ENCODE measurements at places on chromosomes 7 and 10.
A peak's percentile ranks its signal among the peaks of the same experiment; 100 is the strongest.

- DNase-seq = peak; percentile 65
Measured at GRCh38 chr7:138975343-138976104, 5.7 kb downstream of the KIAA1549 start.

DNA sequence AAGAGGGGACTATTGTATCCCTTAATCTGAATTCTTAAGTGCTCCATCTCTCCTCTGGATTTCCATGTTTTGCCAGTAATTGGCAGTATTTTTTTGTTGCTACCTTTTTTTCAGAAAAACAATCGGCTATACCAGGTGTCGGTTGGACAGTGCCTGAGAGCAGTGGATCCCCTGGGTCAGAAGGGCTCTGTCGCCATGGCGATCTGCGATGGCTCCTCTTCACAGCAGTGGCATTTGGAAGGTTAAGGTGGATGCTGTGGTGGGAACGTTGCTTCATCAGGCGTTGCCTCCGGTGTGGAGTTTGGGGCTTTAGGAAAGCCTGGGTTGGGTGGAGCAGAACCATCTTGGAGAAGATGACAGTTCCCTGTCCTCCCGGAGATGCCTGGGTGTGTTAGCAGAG, 96.0 kb downstream of the GALNT11 start:
- no peak for DNase-seq

- DNase-seq = peak; percentile 48
Measured at GRCh38 chr7:92768501-92769393, 67.6 kb downstream of the CDK6 start.

GRCh38 chr7:106848851-106849442, 16.1 kb upstream of the PIK3CG start:
- DNase-seq = no peak

GRCh38 chr7:107777702-107778101, 25.3 kb downstream of the SLC26A3 start:
- no peak for DNase-seq

DNA sequence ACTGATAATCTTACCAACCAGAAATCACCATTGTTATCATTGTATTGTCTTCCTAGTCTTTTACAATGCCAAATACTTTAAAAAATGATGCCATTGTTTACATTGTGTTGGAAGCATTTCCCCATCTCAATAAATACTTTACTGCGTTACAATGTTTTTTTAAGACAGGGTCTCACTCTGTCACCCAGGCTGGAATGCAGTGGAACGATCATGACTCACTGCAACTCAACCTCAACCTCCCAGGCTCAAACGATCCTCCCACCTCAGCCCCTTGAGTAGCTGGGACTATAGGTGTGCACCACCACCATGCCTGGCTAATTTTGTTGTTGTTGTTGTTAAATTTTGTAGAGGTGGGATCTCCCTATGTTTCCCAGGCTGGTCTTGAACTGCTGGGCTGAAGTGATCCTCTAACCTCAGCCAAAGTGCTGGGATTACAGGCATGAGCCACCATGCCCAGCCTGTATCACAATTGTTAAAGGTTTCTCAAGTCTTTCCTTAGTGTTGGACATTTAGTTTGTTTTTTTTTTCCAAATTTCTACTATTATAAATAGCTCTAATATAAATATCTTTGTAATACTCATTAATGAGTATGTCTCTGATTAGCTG, 13.5 kb downstream of the LRMDA start:
- DNase-seq = no peak

GRCh38 chr7:97064972-97065587, 40.4 kb upstream of the DLX5 start:
- peak; percentile 64 for DNase-seq

- no peak for DNase-seq
Measured at GRCh38 chr10:74040200-74041126, 42.5 kb downstream of the VCL start.

DNA sequence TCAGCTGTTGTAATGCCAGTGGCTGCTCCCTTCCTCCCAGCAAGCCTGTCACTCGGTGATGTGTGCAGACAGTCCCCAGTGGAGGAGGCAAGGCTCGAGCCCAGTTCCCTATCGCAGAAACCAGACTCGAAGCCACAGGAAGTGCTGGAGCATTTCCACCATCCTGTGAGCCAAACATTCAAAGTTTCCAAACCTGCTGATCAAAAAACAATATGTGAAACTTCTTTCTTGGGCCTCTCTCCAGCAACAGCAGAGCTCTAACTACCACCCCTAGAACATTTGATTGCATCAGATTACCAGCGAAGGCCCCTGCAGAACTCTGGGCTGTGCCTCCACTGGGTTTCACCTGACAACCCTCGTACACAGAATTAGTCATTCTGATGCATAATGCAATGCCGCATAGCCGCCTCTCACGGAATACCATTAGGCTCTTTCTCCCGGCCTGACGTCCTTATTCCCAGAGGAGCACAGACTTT, 94.0 kb downstream of the ELMO1 start:
- peak; percentile 81 for DNase-seq

DNA sequence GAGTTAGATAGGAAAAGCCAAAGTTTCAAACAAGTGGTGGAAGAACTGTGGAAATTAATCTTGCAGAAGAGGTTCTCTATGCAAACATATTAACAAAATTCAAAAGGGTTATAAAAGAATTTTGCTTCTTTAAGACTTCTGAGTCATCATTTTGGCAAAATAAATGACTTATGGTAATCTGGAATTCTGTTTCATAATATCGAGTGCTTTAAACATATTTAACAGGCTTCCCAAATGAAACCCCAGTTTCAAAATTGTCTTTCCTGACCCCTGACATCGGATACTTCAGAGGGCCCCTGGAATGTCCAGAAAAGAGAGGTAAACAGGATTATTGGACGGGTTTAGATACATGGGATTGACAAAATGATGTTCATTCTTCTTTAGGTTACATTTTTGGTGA, 444.6 kb downstream of the HTR7 start:
- DNase-seq = no peak

DNA sequence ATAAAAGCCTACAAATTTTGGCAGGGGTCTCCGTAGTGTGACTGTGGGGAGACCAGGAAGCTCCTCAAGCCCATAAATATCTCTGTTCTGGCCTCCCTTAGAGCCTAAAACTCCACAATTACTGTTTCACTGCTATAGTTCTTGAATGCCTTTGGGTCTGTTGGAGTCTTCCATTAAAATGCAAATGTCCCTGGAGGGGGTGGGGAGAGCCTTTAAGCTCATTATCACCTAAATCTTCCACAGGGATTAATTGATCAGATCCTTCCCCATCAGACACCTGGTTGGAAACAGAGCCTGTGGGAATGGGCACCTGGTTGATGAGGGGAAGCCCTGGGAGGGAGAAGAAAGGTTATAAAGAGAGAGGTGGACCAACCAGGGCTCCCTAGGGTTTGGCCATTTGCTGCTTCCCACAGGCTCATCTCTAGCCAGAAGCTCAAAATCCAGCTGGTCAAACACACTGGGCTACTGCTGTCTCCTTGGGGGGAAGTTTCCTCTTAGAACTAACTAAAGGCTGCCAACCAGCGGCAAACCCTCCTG, 718.2 kb downstream of the LRMDA start:
- no peak for DNase-seq

DNA sequence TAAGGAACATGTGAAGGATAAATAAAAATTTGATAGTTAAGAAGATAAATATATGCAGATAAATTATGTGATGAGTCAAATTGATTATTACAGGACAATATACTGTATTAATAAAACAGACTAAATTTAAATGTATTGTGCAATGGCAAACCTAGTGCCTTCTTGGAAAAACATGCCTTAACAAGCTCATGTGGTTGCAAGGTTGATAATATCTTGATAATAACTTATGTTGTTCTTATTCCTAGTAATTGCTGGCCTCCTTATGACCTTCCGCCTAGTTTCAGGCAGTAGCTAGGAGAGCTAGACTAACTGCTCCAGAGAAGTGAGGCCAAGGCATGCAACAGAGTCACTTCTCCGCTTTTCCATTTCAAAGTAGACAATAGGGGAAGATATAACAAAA, 7.6 kb upstream of the RAB11FIP2 start:
- no peak for DNase-seq

DNA sequence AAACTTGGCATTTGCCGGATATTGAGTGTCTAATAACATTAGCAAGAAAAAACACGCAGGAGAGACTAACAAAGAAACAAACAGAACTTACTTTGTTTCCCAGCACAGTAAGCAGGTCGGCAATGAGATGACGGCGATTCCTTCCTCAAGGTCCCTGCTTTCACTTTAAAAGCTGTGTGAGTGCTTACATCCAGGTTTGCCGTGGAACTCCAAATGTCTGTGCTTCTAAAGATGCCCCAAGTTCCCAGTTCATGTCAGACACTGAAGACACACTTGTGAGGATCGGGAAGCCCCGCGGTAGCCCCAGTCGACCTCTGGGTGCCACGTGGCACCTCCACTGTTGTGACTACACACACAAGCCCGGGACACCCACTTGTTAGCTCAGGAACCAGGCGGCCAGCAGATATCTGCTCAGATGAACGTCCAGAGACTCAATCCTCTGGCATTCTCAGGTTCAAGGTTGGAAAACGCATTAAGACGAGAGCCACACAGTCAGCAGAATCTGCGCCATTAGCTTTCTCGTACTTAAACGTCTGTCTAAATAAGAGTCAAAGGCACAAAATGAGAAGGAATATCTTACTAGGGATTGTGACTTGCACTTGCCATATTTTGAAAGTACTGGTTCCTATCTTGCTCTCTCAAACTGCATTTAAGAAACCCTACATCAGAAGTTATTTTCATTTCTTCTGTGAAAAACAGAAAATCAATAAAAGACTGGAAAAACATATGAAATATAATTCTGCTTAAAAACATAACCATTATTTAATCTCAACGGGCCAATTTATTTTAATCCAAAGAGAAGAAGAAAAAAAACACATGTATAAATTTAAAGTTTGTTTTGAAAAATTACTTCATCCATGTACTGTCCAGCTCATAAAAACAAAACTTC, 207.6 kb upstream of the KLF14 start:
- DNase-seq = peak; percentile 10

- DNase-seq = no peak
Measured at GRCh38 chr10:11176746-11177145, 159.1 kb downstream of the CELF2 start.

- no peak for DNase-seq
Measured at GRCh38 chr10:84262190-84262956, 17.5 kb downstream of the RGR start.

DNA sequence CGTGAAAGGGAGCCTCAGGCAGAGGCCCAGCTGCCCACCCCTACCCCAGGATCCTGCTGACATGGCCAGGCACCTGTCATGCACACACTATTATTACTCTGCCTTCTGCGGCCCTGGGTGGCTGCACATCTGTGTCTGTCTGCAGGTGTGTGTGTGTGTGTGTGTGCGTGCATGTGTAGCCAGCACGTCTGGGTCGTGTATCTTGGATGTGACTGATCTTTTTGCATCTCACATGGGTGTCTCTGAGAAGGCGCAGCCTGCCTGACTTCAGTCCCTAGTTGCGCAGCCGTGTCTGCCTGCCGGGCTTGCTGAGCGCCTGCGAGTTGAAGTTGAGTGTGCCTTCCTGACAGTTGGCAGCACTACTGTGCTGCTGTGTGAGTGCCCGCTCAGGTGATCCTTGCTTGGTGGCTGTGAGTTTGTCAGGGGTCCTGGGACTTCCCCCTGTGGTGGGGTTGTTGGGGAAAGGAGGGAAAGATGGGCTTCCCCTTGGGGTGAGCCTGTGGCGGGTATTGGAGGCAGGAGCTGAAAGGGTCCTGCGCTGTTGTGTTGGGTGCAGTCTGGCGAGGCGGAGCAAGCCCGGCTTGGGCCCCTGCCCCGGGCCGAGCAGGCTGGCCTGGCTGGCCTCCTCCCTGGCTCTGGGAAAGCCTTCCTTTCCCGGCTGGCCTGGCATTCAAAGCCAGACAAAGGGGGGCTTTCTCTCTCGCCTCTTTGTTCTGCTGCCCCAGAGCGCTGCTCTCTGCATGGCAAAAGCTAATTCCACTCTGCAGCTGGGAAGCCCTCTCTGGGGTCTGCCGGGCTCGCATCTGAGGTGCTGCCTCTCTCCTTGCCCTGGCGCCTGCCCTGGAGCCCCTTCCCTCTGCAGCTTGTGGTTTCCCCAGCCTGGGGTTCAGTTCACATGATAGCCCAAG, 4.9 kb downstream of the TRIM8 start:
- DNase-seq = peak; percentile 41

DNA sequence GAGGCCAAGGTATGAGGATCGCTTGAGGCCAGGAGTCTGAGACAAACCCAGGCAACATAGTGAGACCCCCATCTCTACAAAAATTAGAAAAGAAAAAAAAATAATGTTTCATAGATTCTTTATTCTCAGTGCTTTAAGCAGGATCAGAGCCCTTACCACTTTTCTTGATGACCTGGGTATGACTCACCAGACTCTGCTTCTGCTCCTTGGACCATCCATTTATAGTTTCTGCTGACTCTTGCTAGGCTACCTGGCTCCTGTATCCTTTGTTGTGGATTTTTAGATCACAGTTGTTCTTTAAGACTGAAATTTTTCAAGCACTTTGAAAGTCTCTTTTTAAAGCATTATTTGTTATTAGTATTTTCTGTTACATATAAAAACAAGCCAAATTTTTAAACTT, 411.1 kb downstream of the GFRA1 start:
- DNase-seq = no peak

DNA sequence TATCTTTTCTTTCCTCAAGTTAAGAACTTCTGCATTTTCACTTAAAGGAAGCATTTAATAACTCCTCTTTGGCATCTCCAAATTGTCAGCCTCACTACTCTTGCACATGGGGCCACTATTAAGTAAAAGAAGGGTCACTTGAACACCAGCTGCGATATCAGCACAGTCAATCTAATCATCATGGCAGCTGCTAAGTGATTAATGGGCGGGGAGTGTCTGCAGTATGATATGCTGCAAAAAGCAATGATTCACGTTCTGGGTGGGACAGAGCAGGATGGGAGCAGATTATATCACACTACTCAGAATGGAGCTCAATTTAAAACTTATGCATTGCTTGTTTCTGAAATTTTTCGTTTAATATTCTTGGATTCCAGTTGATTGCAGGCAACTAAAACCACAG, 447.4 kb upstream of the PFKP start:
- peak; percentile 13 for DNase-seq

DNA sequence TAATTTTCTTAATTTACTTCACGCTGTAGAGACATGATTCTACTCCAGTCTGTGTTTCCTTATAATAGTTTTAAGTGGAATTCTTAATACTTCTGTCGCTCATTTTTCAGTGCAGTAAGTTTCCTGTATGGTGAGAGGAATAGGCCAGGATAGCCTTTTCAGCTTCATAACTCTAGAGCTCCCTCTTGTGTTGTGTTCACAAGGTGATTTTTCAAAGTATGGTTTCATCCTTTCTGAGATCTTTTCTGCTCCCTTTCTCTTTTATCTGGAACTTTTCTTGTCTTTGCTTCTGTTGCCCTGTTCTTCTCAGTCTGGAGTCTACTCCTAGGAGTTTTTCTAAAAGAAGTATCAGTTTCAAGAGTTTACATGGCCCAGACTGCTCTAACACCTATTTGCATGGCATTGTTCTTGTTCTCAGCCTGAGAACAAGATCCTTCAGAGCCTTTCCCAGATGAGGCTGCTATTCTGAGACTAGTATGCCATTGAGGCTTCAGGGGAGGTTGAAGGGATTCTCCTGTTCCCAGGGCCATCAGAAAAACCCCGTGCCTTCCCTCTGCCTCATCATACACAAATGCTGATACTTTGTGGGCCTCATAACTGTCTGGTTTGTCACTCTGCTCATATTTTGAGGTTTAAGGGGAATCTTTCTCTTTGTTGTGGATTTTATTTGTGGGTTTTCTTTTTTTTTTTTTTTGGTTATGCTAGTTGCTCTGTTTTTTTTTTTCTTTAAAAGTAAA, 21.8 kb downstream of the NET1 start:
- DNase-seq = peak; percentile 56

- DNase-seq = no peak
Measured at GRCh38 chr7:24304494-24305095, 20.6 kb downstream of the NPY start.

- DNase-seq = no peak
Measured at GRCh38 chr10:6319119-6319518, 116.4 kb downstream of the PFKFB3 start.
